GM12878 (cell line): ENCODE measurements at places on chromosomes 7 and 10.

DNA sequence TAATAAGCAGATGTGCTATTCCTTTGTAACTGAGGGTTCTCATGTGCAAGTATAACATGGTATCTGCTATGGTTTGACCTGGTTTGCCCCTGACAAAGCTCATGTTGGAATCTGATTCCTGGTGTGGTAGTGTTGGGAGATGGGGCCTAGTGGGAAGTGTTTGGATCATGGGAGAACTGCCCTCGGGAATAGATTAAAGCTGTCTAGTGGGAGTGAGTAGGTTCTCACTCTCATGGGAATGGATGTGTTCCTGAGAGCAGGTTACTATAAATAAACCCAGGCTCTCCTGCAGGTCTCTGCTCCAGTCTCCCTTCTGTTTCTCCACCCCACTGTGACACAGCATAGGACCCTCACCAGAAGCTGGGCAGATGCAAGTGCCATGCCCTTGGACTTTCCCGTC, 97.7 kb downstream of the ATE1 start:
- no peaks in the 10 kb centered on the region for H3K4me1 ChIP-seq
- no peaks in the 10 kb centered on the region for H3K27me3 ChIP-seq
- H3K27ac ChIP-seq, result no peak overlapping the region
- DNase-seq, result no peak
- H3K36me3 ChIP-seq, result no peaks in the 10 kb centered on the region; the same call in 1 of the 2 replicates
- H3K4me3 ChIP-seq, result no peak overlapping the region

GRCh38 chr10:110310741-110311140, 6.0 kb upstream of the SMNDC1 start:
- H3K36me3 ChIP-seq, result no peaks in the 10 kb centered on the region
- no peaks in the 10 kb centered on the region for H3K27me3 ChIP-seq
- peaks cover 7% of the 10 kb centered on the region; the same call in 1 of the 2 replicates for H3K4me1 ChIP-seq

GRCh38 chr7:35874886-35875285, 74.0 kb downstream of the SEPTIN7 start:
- DNase-seq, result no peak
- no peaks in the 10 kb centered on the region for H3K27me3 ChIP-seq
- no peak overlapping the region for H3K4me3 ChIP-seq
- H3K27ac ChIP-seq, result no peak overlapping the region

DNA sequence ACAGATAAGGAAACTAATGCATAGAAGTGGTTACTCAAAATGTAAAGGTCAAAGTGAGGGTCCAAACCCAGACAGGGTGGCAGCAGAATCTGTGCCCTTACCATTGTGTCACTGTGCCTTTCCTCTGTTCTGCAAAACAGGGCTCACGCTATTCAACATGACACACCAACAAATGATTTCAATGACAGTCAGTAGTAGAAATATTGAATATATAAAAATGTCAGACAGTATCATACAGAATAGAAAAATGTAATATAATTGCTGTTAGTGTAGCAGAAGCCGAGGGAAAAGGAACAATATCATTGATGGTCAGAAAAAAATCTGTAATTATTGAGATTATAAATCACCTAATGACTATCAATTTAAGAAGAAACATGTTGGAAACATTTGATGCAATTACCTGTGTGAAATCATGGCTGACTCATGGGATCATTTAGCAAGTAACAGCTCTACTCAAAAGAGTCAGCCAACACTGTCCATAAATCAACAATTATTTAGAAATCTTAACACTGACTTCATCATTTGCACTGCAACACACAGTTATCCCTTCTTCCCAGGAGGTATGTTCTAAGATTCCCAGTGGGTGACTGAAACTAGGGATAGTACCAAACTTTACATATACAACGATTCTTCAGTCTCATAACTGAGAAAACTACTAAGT, 198.7 kb downstream of the DGKI start:
- H3K27me3 ChIP-seq, result no peaks in the 10 kb centered on the region
- no peaks in the 10 kb centered on the region for H3K4me1 ChIP-seq
- no peak for DNase-seq

GRCh38 chr10:101441541-101442455, 87.8 kb downstream of the BTRC start:
- no peaks in the 10 kb centered on the region for H3K27me3 ChIP-seq
- DNase-seq, result no peak
- no peak overlapping the region for H3K27ac ChIP-seq
- H3K4me3 ChIP-seq, result no peak overlapping the region
- no peaks in the 10 kb centered on the region for H3K4me1 ChIP-seq

- H3K36me3 ChIP-seq, result no peaks in the 10 kb centered on the region
- no peak overlapping the region for H3K27ac ChIP-seq
- no peaks in the 10 kb centered on the region for H3K27me3 ChIP-seq
- peaks cover 8% of the 10 kb centered on the region for H3K4me1 ChIP-seq
- DNase-seq, result no peak
Measured at GRCh38 chr7:104862719-104863118, 151.3 kb upstream of the KMT2E start.

- H3K27ac ChIP-seq, result no peak overlapping the region
- H3K36me3 ChIP-seq, result no peaks in the 10 kb centered on the region
- no peak overlapping the region for H3K4me3 ChIP-seq
- DNase-seq, result no peak
Measured at GRCh38 chr10:3389130-3389529, 216.5 kb upstream of the PITRM1 start.

GRCh38 chr10:117554241-117554814, 11.8 kb downstream of the EMX2 start:
- no peaks in the 10 kb centered on the region for H3K4me1 ChIP-seq
- H3K27me3 ChIP-seq, result peaks cover 25% of the 10 kb centered on the region
- H3K36me3 ChIP-seq, result no peaks in the 10 kb centered on the region
- DNase-seq, result no peak

GRCh38 chr10:132110713-132111112, 45.0 kb downstream of the JAKMIP3 start:
- H3K27ac ChIP-seq, result no peak overlapping the region
- no peaks in the 10 kb centered on the region for H3K36me3 ChIP-seq
- H3K4me1 ChIP-seq, result no peaks in the 10 kb centered on the region
- H3K27me3 ChIP-seq, result no peaks in the 10 kb centered on the region
- no peak overlapping the region for H3K4me3 ChIP-seq
